ENCODE measurements at places on chromosomes 13 and 19.

DNA sequence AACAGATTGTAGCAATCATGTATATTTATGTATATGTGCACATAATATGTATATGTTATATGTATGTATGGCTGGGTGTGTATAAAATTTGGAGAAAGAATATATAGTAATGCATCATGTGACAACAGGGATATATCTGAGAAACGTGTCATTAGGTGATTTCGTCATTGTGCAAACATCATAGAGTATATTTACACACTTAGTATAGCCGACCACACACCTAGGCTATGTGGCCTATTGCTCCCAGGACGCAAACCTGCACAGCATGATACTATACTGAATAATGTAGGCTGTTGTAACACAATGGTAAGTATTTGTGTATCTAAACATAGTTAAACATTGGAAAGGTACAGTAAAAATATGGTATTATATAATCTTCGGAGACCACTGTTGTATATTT lies 43.8 kb downstream of the ESD start:
- DNase-seq = peak; percentile 20

- DNase-seq = no peak
These were observed 13.1 kb upstream of the FBXL3 start for GRCh38 chr13:77040076-77040475.

DNA sequence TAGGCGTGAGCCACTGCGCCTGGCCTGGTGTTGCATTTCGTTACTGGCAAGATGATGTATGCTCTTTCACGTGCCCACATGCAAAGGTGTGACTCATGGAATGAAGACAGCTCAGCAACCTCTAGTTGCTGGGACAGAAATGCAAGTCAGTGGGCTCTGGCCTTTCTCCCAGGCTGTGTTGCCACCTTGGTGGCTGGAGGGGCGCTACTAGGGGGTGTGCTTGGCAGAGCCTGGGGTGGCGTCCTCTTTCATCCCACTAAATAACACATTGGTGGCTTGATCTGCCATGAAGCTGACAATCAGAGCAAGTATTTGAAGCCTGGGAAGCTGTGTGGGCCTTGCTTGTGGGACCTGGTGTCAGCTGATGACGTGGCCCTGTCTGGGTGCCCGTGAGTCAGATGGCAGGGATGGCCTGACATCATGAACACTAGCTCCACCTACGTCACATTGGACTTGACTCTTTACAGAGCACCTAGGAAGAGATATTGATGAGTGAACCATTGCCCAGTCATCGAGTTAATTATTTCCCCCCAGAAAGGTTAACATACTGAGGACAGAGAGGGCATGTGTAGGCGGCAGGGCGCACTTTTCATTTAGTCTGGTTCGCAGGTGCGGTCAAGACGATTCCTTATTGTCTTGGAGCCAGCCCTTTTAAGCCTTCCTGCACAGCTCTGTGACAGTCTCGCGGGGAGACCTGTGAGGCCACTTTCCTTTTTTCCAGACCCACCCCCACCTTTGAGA lies 154.2 kb downstream of the TM9SF2 start:
- peak; percentile 86 for DNase-seq

DNA sequence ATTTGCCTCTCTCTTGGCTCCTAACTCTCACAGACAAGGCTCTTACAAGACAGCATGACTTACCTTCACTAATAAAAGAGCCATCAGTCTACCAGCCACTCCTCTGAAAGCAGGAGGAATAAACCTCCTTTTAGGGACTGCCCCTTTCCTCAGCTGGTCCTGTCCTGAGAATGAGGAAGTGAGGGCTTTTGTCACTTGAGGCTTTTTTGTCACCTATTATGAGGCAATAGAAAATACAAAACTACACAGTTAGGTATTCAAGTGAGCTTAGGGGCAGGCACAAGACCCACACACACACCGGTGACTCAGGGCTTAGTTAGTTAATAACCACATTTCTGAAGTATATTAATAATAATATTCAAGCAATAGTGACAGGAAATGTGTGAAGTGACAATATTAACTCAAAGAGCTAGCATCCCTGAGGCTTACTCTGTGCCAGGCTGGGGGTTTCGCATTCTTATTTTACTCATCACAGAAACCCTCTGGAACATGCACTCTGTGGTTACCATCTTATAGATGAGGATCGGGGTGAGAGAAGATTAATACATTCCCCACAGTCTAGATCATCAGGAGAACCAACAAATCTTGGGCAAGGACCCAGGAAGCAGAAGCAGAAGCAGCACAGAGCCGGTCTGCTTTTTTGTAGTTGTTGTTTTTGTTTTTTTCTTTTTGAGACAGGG lies 379.9 kb downstream of the LIG4 start:
- DNase-seq = peak; percentile 13

GRCh38 chr19:16018106-16018755 lies 58.1 kb upstream of the TPM4 start:
- no peak for DNase-seq

- no peak for DNase-seq
These were observed 57.7 kb upstream of the MCF2L start for GRCh38 chr13:112911285-112911701.

GRCh38 chr13:99367106-99367616 lies 60.0 kb upstream of the GPR183 start:
- no peak for DNase-seq

- DNase-seq = no peak
These were observed 5.3 kb downstream of the SIGLECL1 start for GRCh38 chr19:51256155-51256625.

DNA sequence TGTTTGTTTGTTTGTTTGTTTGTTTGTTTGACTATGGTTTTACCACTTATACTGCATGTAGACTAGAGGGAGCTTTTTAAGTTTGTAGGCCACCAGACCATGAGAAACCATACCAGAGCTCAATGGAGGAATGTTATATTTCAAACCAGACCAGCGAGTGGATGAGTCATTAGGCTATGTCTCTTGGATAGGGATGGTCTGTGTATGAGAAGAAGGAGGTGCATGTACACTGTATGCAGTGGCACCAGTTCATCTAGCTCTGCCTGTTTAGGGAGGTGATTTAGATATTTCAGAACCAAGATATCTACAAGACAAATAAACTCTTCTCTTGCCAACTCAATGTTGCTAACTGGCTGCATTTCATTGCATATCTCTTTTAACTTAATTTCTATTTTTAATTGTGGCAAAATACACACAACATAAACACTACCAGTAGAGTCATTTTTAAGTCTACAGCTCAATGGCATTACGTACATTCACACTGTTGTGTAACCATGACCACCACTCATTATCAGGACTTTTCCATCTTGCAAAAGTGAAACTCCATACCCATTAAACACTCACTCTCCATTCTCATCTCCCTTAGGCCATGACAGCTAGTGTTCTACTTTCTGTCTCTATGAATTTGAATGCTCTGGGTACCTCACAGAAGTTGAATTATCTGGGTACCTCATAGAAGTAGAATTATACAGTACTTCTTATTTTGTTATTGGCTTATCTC lies 29.2 kb downstream of the SYDE1 start:
- peak; percentile 68 for DNase-seq

- no peak for DNase-seq
These were observed 1202.3 kb downstream of the UQCRFS1 start for GRCh38 chr19:28010656-28011055.

GRCh38 chr13:20392530-20392929 lies 133.1 kb downstream of the CRYL1 start:
- DNase-seq = no peak

GRCh38 chr19:5932609-5933262 lies 18.7 kb downstream of the CAPS start:
- DNase-seq = no peak

GRCh38 chr13:33610438-33611120 lies 207.4 kb upstream of the RFC3 start:
- DNase-seq = no peak

DNA sequence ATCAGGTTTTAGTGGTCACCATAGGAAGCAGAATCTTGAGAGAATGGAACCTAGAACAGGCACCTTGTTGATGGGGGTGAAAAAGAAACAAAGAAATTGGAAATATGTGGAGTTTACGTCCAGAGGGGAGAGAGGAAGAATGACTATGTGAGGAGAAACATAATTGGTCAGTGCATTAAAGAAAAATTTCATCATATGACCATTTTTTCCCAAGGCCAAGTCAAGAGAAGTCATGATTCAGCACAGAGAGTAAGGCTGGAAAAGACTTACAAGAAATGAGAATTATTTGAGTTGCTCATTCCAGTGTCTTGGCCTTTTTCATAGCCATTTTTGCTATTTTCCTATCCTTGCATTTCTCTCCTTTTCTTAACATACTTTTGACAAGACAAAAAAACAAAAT lies 421.7 kb downstream of the EFNB2 start:
- no peak for DNase-seq

- no peak for DNase-seq
These were observed 53.2 kb upstream of the GAS6 start for GRCh38 chr13:113917096-113917495.

DNA sequence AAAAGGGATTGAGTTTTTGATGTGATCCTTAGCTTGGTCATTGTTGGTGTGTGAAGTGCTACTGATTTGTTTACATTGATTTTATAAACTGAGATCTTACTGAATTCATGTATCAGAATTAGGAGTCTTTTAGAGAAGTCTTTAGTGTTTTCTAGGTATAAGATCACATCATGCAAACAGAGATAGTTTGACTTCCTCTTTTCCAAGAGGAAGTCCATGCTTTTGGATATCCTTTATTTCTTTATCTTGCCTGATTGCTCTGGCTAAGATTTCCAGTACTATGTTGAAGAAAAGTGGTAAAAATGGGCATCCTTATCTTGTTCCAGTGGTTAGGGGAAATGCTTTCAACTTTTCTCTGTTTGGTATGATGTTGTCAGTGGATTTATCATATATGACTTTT lies 561.2 kb upstream of the SLITRK1 start:
- no peak for DNase-seq

DNA sequence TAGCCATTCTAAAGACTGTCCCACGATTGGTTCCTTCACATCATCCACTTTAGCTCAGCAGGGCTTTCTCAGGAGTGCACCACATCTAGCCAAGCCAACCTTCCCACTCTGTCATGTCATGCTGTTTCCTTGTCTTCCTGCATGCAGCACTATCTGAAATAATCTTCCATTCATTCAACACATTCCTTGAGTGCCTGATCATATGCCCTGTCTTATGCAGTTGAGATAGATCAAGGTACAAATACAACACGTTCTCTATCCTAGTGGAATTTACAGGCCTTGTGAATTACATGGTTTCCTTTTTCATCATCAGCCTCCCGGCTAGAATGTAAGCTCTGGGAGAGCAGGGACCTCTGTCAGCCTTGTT lies 6.8 kb upstream of the MRPS31 start:
- no peak for DNase-seq

GRCh38 chr13:97043302-97043701 lies 49.0 kb upstream of the OXGR1 start:
- DNase-seq = peak; percentile 30

- DNase-seq = no peak
These were observed 173.8 kb upstream of the RNF113B start for GRCh38 chr13:98350746-98351330.

DNA sequence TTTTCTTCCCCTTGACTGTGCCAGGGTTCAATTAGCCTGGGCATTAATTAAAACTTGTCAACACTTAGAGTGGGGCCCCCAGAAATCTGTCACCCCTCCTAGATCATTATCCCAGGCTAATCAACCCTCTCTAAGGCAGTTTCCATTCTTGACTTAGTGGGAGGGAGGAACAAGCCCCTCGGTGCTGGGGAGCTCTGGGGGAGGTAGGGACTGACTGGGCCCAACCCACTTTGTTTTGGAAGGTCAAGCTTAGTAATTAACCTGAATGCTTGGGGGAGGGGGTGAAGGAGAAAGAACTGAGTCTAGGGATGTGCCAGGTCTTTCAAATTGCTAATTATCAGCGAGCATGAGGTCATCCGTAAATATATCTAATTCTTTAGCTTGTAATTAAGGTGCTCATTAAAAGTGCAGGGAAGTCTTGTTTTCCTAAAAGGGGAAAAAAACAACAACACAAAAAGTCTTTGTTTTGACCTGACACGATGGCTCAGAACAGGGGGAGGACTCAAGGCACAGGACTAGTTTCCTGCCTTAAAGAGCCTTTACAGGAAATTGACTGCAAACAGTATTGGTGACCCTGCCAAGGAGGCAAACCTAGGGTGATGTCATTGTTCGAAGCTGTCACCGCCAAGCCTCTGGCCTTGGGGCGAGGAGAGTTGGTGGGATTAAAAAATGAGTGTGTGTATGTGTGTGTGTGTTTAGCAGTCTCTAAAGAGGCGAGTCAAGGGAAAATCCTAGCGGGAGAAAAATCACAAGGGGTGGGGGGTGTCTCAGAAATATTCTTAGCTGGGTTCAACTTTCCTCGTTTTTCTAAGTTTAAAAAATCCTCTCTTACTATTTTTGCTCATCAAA lies 19.4 kb downstream of the ACTN4 start:
- DNase-seq = peak; percentile 82

DNA sequence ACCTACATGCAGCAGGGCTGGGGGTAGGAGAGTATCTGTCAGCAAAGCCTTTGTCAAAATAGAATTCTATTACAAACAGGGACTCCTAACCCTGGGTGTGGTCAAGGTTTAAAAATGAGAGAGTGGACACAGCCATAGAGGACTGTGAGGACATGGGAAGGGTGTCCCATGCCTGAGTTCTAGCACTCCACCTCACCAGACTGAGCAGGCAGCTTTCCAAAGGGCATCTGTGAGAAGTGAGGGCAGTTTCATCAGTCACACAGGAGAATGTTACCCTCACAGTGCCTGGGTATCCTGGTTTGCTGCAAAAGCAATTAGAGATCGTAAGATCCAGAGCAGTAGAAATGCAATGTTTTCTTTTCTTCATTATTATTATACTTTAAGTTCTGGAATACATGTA lies 174.9 kb upstream of the UBL3 start:
- no peak for DNase-seq

- DNase-seq = no peak
These were observed 76.8 kb upstream of the CACNA1A start for GRCh38 chr19:13583114-13583513.

- DNase-seq = no peak
These were observed 757 bp downstream of the WIZ start for GRCh38 chr19:15448778-15449619.

DNA sequence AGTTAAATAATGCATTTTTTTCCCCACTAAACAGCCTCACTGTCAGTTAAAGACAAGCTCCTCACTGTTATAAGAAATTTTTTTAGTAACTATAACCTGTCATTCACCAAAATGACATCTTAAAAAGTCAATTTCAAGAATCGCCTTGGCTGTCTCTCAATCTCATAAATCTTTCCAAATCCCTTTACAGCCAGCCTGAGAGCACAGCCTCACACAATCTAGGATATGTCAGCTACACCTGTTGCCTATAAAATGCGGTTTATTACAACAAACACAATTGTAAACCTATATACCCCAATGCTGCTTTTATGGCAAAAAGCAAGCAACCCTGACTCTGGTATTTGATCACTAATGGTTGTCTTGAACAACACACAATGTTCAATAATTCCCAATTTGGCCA lies 29.5 kb upstream of the FNDC3A start:
- no peak for DNase-seq

- peak; percentile 23 for DNase-seq
These were observed 1.1 kb downstream of the FGF14 start for GRCh38 chr13:102400675-102401145.

GRCh38 chr19:41621654-41622053 lies 5.2 kb downstream of the CEACAM4 start:
- no peak for DNase-seq

Measured in bronchial epithelial cell (primary cell).